NCI-H526 (cell line): ENCODE measurements at places on chromosomes 13 and 19.

- DNase-seq = no peak
These were observed 56.7 kb upstream of the UQCRFS1 start for GRCh38 chr19:29269641-29270040.

DNA sequence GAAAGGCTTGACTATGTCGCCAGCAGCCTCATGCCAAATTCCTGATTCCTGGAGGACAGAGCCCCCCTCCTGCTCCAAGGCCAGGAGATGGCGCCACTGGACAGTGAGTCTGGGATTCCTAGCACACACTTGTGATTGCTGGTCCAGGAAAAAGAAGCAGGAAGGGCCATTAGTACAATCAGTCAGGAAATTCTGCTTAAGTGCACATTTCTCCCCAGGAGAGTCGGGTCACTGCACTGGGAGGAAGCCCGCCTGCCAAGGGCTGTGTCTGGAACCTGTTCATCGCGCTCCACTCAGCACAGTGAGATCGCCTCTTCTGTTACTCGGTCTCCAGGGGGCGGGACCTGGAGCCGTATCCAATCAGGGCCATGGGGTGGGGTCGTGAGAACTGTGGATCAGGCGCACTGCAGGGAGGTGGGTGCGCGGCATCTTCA is 65.1 kb downstream of the ZNF823 start:
- no peak for DNase-seq

DNA sequence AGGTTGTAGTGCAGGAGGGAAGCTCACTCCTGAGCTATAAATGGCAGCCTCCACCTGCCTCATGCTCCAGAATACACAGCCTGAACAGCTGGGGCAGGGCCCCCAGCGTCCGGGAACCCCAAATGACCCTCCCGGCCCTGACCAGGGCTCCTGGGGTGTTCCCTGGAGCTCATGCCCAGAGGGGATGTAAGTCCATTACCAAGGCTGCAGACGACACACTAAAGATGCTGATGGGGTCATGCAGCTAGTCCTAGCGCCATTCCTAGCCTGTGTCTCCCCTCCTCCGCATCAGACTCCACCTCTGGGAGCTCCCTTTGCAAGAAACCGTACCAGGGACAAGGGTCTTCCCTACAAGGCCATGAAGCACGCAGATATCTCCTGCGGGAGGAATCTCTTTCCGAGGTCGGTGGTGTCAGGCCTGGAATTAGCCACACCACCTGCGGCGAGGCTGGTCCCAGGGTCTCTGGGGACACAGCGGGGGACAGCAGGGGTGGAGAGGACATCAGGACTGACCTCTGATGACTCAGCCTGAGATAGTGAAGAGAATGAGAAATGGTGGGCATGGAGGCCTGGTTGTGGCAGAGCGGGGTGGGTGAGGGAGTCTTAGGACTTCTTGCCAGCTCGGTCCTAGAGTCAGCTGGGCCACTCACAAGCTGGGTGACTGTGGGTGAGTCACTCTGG is 11.9 kb upstream of the TPM4 start:
- DNase-seq = no peak

- no peak for DNase-seq
These were observed 43.1 kb downstream of the B3GLCT start for GRCh38 chr13:31242916-31243315.

- DNase-seq = no peak
These were observed 12.3 kb upstream of the CXCL17 start for GRCh38 chr19:42455086-42455485.

DNA sequence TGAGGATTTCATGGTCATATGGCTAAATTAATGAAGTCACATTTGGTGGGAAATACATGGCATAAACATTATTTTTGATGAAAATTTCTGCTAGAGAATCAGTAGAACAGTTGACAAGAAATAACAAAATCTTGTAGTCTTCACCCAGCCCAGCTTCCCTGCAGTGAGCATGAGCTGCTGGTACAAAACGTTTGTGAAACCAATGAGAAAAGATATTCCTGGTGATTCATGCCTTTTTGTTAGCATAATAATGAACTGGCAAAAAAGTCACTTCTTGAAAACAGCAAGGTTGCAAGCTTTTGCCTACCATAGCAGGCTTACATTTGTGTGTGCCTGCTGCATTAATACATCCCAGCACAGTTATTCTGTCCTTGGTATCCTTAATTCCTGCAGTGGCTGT is 475.9 kb upstream of the HTR2A start:
- DNase-seq = no peak

DNA sequence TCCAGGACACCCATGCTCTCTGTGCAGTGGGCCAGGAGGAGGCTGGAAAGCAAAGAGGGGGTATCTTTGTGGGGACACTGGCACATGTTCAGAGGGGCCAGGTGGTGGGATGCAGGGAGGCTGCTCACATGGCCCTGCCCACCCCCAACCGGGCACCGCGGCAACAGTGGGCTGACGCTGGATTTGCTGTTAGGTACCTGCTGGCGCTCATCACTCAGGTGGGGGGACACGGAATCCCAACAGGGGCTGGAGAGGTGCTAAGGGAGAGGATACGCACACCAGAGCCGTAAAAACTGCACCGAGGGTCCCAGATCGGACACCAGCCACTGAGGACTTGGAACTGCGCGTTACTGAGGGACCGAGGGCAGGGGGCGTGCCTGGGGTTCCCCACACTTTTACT is 19.2 kb downstream of the AKAP8L start:
- no peak for DNase-seq

DNA sequence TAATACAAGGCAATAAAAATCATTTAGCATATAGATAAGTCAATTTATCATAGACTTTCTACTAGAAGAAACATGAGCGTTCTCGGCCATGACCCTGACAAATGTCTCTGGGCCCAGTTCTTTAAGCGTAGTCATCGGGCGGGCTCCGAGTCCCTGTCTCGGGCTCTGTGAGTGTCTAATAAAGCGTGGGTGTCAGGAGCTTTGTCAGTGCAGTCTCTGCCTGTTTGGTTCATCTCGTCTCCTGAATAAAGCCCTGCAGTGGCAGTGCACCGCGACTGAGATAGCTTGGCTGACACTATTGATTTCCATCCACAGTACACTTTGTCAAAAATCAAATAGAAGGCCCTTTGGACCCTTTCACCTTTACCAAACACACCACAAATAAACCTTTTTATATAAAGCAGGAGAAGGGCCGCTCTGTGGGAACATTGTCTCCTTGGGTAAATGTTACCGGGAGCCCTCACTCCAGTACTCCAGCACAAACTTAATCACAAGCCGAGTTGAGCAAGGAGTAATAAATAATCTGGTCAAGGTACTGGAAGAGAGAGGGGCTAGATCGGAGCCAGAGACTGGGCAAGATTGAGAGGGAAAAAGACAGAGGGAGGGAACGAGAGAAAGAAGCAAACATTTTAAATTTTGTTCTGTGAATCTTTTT is 368.2 kb upstream of the TSHZ3 start:
- DNase-seq = no peak

GRCh38 chr13:39023761-39024160 is 14.1 kb downstream of the PROSER1 start:
- no peak for DNase-seq

DNA sequence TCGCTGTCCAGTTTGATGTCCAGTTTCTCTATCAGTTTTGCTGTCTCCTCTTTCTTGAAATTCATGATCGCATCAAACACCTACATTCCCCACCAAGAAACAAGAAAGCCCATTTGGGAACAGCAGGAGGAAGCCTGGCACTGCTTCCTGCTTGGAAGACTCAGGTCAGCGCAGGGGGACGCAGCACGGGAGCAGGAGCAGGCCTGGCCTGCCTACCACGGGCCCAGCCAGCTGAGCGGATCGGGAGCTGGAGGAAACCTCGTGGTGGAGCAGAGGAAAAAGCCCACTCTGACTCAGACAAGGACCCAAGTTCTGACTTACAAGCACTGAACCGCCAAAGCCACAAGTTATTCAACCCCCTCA is 3.9 kb downstream of the EEF2 start:
- DNase-seq = no peak

DNA sequence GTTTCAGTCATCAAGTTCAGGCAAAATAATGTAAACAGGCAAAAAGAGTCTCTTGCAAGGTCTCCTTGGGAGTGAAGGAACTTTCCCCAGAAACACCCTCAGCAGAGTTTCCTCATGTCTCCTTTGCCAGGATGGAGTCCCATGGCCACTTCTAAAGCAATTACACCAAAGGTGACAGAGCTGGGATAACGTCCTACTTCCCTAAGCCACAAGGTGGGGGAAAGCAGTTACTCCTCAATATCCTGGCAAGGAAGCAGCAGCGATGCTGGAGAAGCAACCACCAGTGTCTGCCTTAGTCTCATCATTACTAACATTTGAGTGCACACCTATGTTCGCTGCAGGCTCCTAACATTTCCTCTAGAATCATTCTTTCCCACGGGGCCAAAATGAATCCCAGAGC is 88.6 kb downstream of the UBL3 start:
- no peak for DNase-seq

- DNase-seq = no peak
These were observed 116.1 kb downstream of the LRCH1 start for GRCh38 chr13:46668931-46669525.

DNA sequence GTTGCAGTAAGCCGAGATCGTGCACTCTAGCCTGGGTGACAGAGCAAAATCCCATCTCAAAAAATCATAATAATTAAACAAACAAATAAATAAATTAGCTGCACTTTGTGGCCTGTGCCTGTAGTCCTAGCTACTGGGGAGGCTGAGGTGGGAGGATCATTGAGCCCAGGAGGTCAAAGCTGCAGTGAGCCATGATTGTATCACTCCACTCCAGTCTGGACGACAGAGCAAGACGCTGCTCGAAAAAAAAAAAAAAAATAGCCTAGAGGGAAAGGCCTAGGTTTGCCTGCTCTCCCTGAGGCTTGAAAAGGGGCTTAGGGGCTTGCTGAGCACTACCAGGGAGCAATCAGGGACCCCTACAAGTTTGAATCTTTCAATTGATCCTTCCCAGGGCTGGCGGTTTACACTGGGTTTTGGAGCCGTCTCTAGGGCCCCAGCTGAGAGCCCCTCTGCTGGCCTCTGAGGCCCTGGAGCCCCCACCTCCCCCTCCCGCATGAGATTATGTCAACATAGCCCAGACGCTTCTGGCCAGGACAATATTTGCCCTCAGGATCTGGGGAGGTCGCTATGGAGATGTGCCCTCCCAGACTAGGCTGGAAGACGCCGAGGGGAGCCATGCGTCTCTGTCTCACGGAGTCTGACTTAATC is 10.4 kb upstream of the GIPR start:
- DNase-seq = no peak

DNA sequence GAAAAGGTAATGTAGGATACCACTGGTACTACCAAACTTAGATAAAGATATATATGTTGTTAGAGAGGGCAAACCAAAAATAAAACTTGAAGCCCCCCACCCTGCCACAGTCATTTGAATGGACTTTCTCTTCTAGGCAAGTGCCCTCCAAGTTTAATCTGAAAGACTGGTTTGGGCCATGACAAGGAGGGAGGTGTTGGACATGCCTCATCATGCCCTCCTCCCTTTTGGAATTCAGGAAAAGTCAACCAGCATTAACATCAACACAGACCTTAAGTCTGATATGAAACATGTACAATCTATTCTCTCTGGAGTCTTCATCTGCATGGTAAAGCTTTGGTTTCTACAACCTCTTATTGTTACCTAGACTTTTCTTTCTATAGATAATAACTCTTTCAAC is 46.3 kb upstream of the GPR12 start:
- DNase-seq = no peak

DNA sequence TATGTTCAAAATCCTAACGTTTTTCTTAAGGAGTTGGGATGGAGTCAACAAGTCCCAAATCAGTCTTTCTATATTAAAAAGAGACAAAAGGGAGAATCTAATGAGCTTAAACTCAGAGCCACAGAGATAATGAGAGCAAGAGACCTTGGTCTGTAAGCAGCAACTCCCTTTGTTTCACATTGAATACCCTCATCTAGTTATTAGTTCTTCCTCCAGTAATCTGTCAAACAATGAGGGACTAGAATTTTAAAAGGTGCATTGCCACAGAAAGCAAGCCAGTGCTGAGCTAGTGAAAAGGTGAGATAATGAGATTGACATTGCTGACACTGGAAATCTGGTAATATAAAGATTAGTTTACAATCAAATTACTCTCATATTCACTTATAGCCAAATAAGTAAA is 718.6 kb downstream of the DACH1 start:
- no peak for DNase-seq

- DNase-seq = peak; percentile 88
These were observed 316.8 kb upstream of the KLF12 start for GRCh38 chr13:74450964-74451363.

GRCh38 chr13:28533441-28534166 is 38.7 kb upstream of the FLT1 start:
- no peak for DNase-seq

- DNase-seq = no peak
These were observed at the start of gene MYO16 for GRCh38 chr13:108629181-108629752. MYO16 (plus strand) TSS chr13:108629611; CDS start chr13:108629845, 234 bp downstream.

- no peak for DNase-seq
These were observed 34.3 kb upstream of the LRRC4B start for GRCh38 chr19:50602496-50602895.

DNA sequence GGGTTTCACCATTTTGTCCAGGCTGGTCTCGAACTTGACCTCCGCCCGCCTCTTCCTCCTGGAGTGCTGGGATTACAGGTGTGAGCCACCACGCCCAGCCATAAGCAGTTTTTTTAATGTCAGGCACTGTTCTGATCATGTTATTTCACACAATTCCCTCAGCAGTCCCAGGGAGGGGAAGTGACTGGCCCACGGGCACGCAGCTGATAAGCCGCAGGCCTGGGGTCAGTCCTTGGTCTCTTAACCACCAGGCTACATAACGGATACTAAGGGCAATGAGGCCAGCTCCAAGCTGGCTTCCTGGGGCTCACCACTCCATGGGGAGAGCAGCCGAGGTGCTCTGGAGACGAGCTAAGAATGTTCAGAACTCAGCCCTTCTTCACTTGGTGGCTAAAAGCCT is 13.5 kb downstream of the BRSK1 start:
- DNase-seq = no peak

- peak; percentile 85 for DNase-seq
These were observed 23.0 kb downstream of the PAN3 start for GRCh38 chr13:28161370-28161769.

- DNase-seq = peak; percentile 96
These were observed 2.5 kb downstream of the PRR36 start for GRCh38 chr19:7871437-7872305.

DNA sequence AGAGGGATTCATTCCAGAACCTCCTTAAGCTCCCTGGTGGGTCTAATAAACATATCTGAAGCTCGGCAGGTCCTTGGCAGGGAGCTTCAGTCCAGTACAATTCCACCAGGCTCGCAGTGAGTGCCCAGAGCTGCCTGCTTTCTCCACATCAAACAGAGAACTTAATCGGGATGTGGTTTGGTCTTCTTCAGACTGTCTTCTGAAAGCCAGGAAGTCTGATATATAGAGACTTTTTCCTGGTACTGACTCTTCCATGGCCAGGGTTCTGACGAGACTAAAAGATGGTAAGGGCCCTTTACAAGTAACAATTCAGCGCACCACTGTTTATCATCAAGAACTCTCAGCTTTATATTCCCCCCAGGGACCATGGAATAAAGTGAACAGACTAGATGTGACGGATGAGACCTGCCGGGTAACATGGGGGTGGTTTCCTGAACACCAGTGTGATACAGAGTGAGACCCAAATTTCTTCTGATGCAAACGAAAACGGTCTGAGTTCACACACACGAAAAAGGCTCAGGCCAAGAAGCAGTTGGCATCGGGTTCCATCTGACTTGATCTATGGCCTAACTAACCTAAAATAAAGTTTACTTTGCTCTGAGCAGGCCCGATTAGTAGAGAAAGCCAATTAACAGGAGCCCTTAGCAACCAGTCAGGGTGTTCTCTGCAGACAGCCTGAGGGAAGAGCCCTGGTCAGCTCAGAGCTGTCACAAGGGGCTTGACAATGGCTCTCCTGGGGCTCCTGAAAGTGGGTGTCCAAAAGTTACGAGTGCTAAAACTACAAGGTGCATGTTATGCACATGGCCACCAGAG is 29.0 kb downstream of the RANBP3 start:
- DNase-seq = no peak

GRCh38 chr13:72960114-72960513 is 98.7 kb upstream of the KLF5 start:
- DNase-seq = no peak
